Right lobe of liver (tissue), 6 donors: ENCODE measurements at places on chromosomes 1 and 21.

- DNase-seq: no peak
Measured at GRCh38 chr21:20943561-20943997, 54.6 kb upstream of the NCAM2 start.

- peak; percentile 31 for DNase-seq
Measured at GRCh38 chr21:39867198-39867650, at the start of gene PCP4. PCP4 (plus strand) TSS chr21:39867438; CDS start chr21:39867502, 64 bp downstream.

DNA sequence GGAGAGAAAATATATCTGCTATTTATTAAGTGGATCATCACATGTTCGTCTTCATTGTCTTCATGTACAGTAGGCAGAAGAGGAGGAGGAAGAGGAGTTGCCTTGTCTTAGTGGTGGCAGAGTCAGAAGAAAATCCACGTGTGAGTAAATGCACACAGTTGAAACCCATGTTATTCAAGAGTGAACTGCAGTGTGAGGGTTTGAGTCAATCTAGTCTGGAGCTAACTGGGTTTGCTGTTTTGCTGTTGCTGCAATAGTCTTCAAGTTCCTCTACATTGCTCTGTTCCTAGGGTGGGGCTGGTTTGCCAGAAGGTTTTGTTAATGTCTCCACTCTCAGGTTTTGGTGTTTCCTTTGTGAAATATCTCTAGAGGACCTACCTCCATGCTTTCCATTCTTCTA, 3.1 kb upstream of the CD1A start:
- no peak for DNase-seq

DNA sequence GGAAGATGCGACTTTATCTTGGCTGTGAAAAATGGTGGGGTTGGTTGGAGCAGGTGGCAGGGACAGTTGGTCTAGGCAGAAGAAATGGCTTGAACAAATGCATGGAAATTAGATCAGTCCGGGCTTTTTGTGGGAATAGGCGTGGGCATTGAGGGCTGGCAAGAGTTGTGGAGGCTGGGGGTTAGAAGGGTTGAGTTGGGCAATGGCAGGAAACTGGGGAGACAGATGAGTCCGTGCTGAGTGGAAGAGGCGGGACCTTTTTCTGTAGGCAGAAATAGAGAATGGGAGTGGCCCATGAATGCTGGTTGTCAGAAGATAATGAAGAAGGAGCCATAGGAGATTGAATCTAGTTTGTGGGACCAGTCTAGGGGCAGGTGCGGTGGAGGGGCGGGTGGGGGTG, 6.9 kb downstream of the PDPN start:
- DNase-seq: no peak

DNA sequence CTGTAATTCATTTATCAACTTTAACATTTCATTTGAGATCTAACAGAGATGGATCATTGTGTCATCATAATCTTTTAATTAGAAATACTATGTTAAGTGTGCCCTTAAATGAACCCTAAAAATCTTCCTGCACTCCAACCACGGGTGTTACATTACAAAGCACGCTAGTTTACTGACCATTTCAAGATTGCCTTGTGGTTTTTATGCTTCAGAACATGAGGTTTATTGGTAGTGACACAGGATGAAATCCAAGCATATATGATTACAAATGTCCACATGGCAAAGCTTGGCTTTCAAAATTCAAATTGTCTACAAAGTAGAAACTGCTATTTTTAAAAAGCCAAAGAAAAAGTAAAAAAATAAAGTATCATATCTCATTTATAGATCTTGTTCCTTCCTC, 190.4 kb upstream of the USP25 start:
- DNase-seq: no peak

- DNase-seq: no peak
Measured at GRCh38 chr1:207112616-207113296, 8.7 kb downstream of the C4BPA start.

GRCh38 chr1:115302390-115302961, 35.6 kb downstream of the NGF start:
- no peak for DNase-seq
